ENCODE measurements at places on chromosomes 5 and 9. TPM values are rescaled to one million over a fixed set of nuclear protein-coding genes. Genes with fewer than 3 reads are reported as not detected.

DNA sequence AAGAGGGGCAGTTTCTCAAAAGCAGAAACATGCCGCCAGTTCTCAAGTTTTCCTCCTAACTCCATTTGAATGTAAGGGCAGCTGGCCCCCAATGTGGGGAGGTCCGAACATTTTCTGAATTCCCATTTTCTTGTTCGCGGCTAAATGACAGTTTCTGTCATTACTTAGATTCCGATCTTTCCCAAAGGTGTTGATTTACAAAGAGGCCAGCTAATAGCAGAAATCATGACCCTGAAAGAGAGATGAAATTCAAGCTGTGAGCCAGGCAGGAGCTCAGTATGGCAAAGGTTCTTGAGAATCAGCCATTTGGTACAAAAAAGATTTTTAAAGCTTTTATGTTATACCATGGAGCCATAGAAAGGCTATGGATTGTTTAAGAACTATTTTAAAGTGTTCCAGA, 142.8 kb downstream of the NTRK2 start:
- H3K4me1 ChIP-seq, result no peaks in the 10 kb centered on the region
- H3K4me3 ChIP-seq, result no peak overlapping the region
- no peak overlapping the region for H3K27ac ChIP-seq
- no peaks in the 10 kb centered on the region for H3K27me3 ChIP-seq
- DNase-seq, result no peak

GRCh38 chr5:116585227-116585626, 10.6 kb upstream of the SEMA6A start:
- no peaks in the 10 kb centered on the region for H3K36me3 ChIP-seq
- DNase-seq, result no peak
- peaks cover 4% of the 10 kb centered on the region for H3K4me1 ChIP-seq
- H3K27me3 ChIP-seq, result no peaks in the 10 kb centered on the region
- no peak overlapping the region for H3K27ac ChIP-seq
- H3K4me3 ChIP-seq, result no peak overlapping the region

Gene CER1
- total RNA-seq, result 2.8 TPM

DNA sequence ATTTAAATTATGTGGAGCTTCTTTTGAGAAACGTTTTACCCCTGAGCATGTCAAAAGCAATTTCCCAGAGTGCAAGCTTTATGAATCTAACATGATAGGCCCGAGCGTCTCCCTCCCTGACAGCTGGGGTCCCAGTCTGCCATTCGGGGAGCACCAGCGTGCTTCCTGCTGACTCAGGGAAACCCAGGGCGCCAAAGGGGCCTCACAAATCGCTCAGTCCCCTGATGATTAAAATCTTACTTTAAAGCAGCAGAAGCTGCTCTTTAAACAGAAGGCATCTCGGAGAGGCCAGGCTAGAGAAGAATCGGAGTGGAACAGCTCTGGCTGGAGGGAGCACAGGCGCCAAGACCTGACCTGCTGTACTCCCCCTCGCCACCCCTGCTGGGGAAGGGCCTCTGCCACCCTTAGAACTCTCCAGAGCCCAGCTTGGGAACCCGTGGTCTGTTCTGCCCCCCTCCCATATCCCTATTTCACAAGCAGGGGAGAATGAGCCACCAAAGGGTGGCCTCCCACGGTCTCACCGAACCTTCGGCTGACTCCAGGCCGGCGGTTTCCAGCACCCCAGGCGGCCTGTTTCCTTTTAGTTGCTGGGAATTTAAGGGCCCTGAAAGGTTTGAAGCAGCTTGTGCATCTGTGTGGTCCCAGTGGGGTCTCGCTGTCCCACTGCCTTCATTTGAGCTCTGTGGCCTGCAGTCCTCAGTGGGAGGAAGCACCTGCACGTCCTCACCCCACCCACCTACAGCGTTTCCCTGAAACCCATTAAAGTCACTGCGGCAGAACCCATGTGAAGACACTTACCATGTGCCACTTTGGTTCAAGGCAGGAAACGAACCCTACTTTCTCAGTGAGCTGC, 147.6 kb downstream of the COL23A1 start:
- H3K27me3 ChIP-seq, result no peaks in the 10 kb centered on the region
- H3K27ac ChIP-seq, result no peak overlapping the region
- no peaks in the 10 kb centered on the region for H3K36me3 ChIP-seq
- no peaks in the 10 kb centered on the region for H3K4me1 ChIP-seq

DNA sequence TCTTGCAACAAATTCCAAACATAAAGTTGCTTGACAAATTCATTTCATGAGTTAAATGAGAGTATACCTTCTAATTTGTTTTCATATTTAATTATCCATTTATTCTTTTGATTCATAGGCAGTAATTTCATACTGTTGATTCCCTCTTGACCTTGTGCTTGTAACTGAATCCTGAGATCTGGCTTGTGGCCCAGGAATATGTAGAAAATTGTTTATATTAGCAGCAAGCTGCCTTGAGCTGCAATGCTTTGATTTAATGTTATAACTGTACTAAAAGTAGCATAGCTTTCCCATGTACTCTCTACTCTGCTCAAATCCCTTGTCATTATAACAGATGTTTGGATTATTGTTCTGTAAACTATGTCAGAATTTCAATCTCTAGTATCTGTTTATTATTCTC, 780.7 kb downstream of the NR2F1-AS1 start:
- no peaks in the 10 kb centered on the region for H3K27me3 ChIP-seq
- H3K27ac ChIP-seq, result no peak overlapping the region
- H3K4me3 ChIP-seq, result no peak overlapping the region
- no peaks in the 10 kb centered on the region for H3K36me3 ChIP-seq

Gene FUT7
- not detected for total RNA-seq

Gene CBY3
- total RNA-seq, result not detected

- H3K36me3 ChIP-seq, result no peaks in the 10 kb centered on the region
- no peak overlapping the region for H3K4me3 ChIP-seq
- H3K4me1 ChIP-seq, result no peaks in the 10 kb centered on the region
- H3K27ac ChIP-seq, result no peak overlapping the region
- no peaks in the 10 kb centered on the region for H3K27me3 ChIP-seq
Measured at GRCh38 chr5:125492977-125493376, 746.5 kb upstream of the ZNF608 start.

GRCh38 chr9:76438841-76439588, 20.0 kb upstream of the GCNT1 start:
- no peaks in the 10 kb centered on the region for H3K36me3 ChIP-seq
- peaks cover 17% of the 10 kb centered on the region for H3K4me1 ChIP-seq
- H3K27me3 ChIP-seq, result no peaks in the 10 kb centered on the region

Gene TMEM174
- not detected for total RNA-seq

Gene GDA
- not detected for total RNA-seq

All from astrocyte (in vitro differentiated cells and primary cell).